ENCODE measurements at places on chromosomes 7 and 10.
A peak's percentile ranks its signal among the peaks of the same experiment; 100 is the strongest.

GRCh38 chr7:20241194-20241910 is 24.2 kb upstream of the MACC1 start:
- H3K4me3 ChIP-seq: no peak overlapping the region
- peaks cover 4% of the 10 kb centered on the region for H3K27me3 ChIP-seq
- H3K27ac ChIP-seq: no peak overlapping the region
- no peak for DNase-seq

GRCh38 chr7:55533050-55533728 is 39.1 kb downstream of the VOPP1 start:
- H3K27me3 ChIP-seq: no peaks in the 10 kb centered on the region
- peak overlapping the region; percentile 98 for H3K27ac ChIP-seq
- peak; percentile 75 for DNase-seq
- peaks cover 20% of the 10 kb centered on the region for H3K36me3 ChIP-seq

- H3K36me3 ChIP-seq: no peaks in the 10 kb centered on the region
- H3K4me1 ChIP-seq: no peaks in the 10 kb centered on the region
- H3K4me3 ChIP-seq: no peak overlapping the region
- H3K27me3 ChIP-seq: peaks cover 25% of the 10 kb centered on the region
Observed at GRCh38 chr10:116888380-116889055, 39.2 kb downstream of the ENO4 start.

GRCh38 chr10:44024356-44025116 is 360.4 kb downstream of the CXCL12 start:
- H3K27me3 ChIP-seq: peaks cover 21% of the 10 kb centered on the region
- H3K4me3 ChIP-seq: no peak overlapping the region
- H3K27ac ChIP-seq: no peak overlapping the region
- no peaks in the 10 kb centered on the region for H3K36me3 ChIP-seq

DNA sequence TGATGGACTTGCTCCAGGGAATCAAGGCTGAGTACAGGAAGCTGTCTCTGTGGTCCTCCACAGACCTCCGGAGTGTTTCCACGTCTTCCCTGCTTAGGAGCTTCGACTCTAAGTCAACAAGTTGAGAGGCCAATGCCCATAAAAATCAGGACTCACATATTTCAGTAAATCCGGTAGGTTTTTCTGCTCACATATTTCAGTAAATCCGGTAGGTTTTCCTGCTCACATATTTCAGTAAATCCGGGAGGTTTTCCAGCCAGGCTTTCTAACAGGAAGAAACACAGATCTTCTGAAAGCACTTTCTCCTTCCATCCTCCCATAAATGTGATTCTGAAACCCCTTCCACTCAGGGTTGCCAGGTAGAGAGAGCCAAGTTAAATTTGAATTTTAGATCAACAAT is 340.1 kb upstream of the SHH start:
- DNase-seq: no peak
- no peaks in the 10 kb centered on the region for H3K36me3 ChIP-seq
- H3K27me3 ChIP-seq: peaks cover 1% of the 10 kb centered on the region
- H3K27ac ChIP-seq: no peak overlapping the region
- H3K4me1 ChIP-seq: no peaks in the 10 kb centered on the region

GRCh38 chr10:79159785-79160184 is 91.0 kb downstream of the ZMIZ1 start:
- H3K27ac ChIP-seq: no peak overlapping the region
- H3K36me3 ChIP-seq: no peaks in the 10 kb centered on the region

- H3K4me1 ChIP-seq: peaks cover under 1% of the 10 kb centered on the region
- no peaks in the 10 kb centered on the region for H3K27me3 ChIP-seq
- H3K27ac ChIP-seq: no peak overlapping the region
- H3K4me3 ChIP-seq: no peak overlapping the region
- DNase-seq: no peak
Observed at GRCh38 chr7:33809228-33809627, 96.1 kb upstream of the BMPER start.

- H3K27ac ChIP-seq: no peak overlapping the region
- H3K27me3 ChIP-seq: peaks cover 31% of the 10 kb centered on the region
- no peaks in the 10 kb centered on the region for H3K36me3 ChIP-seq
- H3K4me3 ChIP-seq: no peak overlapping the region
Observed at GRCh38 chr7:131691454-131692130, 135.2 kb upstream of the PODXL start.

Measured in activated naive CD8-positive, alpha-beta T cell treated with anti-CD3 and anti-CD28 coated beads, Interleukin-2, amount 50 U/mL, for 24 hours (primary cell).